ENCODE measurements at places on chromosomes 12 and 14. TPM values are rescaled to one million over a fixed set of nuclear protein-coding genes. Genes with fewer than 3 reads are reported as not detected.
A peak's percentile ranks its signal among the peaks of the same experiment; 100 is the strongest.

DNA sequence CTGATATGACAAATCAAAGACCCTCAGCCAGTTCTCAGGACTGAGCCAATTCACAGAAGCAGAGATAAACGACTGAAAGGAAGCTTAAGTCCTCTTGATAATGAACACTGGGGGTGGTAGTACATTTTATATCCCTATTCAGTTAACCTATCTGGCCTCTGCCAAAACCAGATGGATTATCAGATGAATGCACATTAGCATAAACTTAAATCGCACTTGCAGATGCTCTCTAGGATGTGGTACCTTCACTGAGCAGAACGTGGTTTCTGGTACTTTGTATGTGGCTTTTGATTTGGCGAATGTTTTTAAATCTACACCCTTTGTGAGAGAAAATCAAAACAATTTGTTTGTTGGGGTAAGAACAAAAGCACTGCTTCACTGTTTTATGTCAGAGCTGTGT, 21.1 kb upstream of the TAS2R14 start:
- H3K4me3 ChIP-seq = no peak overlapping the region
- H3K27me3 ChIP-seq = no peaks in the 10 kb centered on the region
- no peak overlapping the region for H3K27ac ChIP-seq

DNA sequence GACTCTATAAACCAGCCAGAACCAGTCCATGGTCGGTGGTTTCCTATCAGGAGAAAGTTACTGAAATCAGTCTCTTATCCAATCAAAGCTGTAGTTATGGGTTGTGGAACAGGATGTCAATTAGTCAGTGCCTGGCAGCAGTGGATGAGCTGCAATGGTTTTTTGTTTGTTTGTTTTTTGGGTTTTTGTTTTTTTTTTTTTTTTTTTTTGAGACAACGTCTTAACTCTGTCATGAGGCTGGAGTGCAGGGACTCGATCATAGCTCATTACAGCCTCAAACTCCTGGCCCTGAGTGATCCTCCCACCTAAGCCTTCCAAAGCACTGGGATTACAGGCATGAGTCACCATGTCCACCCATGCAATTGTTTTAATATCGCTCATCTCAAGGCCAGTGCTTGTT, 113.3 kb upstream of the CAND1 start:
- no peak for DNase-seq
- H3K27me3 ChIP-seq = no peaks in the 10 kb centered on the region
- no peak overlapping the region for H3K27ac ChIP-seq
- no peaks in the 10 kb centered on the region for H3K4me1 ChIP-seq
- no peak overlapping the region for H3K4me3 ChIP-seq
- H3K36me3 ChIP-seq = no peaks in the 10 kb centered on the region

DNA sequence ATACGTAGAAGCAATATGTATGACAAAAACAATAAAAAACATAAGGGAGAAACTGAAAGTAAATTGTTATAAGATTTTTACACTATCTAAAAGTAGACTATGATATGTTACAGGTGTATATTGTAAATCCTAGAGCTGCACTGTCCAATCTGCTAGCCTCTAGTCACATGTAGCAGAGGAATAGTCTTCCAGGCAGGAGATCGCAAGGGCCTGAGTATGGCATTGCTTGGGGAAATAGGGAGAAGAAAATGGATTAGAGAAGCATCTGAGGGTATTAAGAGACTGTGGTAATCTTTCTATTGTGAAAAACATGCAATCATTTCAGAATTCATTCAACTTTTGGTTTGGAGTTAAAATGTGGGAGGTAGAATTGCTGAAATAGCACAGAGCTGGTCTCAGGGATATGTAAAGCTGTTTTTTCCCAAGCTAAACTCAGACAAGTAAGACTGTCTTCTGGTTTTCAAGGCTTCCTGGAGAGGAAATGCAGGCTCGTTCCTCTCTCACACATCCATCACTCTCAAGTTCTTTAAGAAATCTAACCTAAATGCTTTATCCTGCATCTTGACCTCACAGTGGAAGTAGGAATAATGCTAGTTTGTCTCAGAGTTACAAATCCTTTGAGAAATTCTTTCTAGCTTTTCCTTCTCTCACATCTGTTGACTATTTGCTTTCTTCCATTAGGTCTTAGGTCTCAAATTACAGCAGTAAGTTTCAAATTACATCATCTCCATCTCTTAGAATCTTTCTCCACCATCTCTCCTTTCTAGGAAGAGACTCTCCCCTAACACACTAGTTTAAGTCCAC, 7.6 kb upstream of the CCDC184 start:
- H3K27ac ChIP-seq = no peak overlapping the region
- DNase-seq = no peak
- H3K4me3 ChIP-seq = no peak overlapping the region
- H3K36me3 ChIP-seq = no peaks in the 10 kb centered on the region
- H3K27me3 ChIP-seq = peaks cover 57% of the 10 kb centered on the region
- H3K4me1 ChIP-seq = peaks cover 12% of the 10 kb centered on the region

- H3K4me1 ChIP-seq = peaks cover 16% of the 10 kb centered on the region
- no peaks in the 10 kb centered on the region for H3K27me3 ChIP-seq
- peaks cover 11% of the 10 kb centered on the region for H3K36me3 ChIP-seq
- peak; percentile 30 for DNase-seq
- H3K4me3 ChIP-seq = peak overlapping the region; percentile 88
These were observed 458 bp downstream of the SSPN start for GRCh38 chr12:26195641-26196420.

DNA sequence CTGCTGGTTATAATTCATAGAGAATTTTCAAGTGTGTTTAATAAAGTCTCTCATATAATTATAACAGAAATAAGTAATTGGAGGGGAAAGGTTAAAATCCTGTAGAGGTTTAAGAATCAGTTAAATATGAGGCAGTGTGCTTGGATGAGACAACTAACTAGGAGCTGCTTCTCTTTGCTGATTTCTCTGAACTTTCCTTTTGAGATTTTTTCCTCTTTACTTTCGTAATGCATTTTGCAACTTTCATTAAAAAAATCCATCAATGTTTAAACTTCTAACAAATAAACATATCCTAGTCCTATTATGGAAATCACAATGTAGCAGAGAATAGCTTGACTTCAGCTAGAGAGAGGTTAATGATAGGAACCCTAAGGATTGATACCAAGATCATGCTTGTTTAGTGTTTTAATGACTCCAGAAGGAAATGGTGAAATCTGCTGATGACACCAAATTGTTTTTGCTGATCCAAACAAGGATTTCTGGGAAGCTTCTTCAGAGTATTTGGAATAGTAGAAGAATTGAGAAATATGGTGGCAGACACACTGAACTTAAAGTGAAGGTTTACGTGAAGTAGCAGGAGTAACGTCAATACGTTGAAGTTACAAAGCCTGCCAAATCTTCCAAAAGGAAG, 122.6 kb downstream of the RAD51B start:
- H3K4me3 ChIP-seq = no peak overlapping the region
- H3K4me1 ChIP-seq = peaks cover 41% of the 10 kb centered on the region
- no peaks in the 10 kb centered on the region for H3K27me3 ChIP-seq
- DNase-seq = no peak
- H3K36me3 ChIP-seq = no peaks in the 10 kb centered on the region
- H3K27ac ChIP-seq = no peak overlapping the region

- H3K27ac ChIP-seq = no peak overlapping the region
- H3K36me3 ChIP-seq = peaks cover 5% of the 10 kb centered on the region
- no peak for DNase-seq
- H3K27me3 ChIP-seq = no peaks in the 10 kb centered on the region
These were observed 16.3 kb upstream of the POLR3B start for GRCh38 chr12:106341086-106341877.

DNA sequence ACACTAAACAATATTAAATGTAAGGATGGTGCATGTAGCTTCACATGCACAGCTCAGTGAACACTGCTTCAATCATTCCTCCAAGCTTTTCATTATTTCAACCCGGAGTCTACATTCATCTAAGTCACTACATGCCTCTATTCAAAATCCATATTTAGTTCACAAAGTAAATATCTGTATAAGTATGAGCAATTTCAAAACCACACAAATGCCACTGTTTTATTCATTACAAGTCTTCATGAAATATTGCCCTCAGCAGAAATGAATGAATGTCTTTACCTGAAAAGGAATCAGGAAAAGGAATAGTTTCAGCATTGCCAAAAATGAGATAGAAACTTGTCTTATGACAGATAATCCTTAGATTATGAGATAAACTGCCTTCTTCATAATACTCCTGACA, 149.4 kb downstream of the SLC38A4 start:
- no peaks in the 10 kb centered on the region for H3K27me3 ChIP-seq
- no peak overlapping the region for H3K4me3 ChIP-seq
- no peaks in the 10 kb centered on the region for H3K36me3 ChIP-seq
- no peak for DNase-seq
- peaks cover 17% of the 10 kb centered on the region for H3K4me1 ChIP-seq
- no peak overlapping the region for H3K27ac ChIP-seq

- H3K27ac ChIP-seq = peak overlapping the region; percentile 26
- peaks cover 26% of the 10 kb centered on the region for H3K36me3 ChIP-seq
- H3K27me3 ChIP-seq = no peaks in the 10 kb centered on the region
- H3K4me3 ChIP-seq = no peak overlapping the region
These were observed 33.2 kb downstream of the ETNK1 start for GRCh38 chr12:22658214-22658613.

DNA sequence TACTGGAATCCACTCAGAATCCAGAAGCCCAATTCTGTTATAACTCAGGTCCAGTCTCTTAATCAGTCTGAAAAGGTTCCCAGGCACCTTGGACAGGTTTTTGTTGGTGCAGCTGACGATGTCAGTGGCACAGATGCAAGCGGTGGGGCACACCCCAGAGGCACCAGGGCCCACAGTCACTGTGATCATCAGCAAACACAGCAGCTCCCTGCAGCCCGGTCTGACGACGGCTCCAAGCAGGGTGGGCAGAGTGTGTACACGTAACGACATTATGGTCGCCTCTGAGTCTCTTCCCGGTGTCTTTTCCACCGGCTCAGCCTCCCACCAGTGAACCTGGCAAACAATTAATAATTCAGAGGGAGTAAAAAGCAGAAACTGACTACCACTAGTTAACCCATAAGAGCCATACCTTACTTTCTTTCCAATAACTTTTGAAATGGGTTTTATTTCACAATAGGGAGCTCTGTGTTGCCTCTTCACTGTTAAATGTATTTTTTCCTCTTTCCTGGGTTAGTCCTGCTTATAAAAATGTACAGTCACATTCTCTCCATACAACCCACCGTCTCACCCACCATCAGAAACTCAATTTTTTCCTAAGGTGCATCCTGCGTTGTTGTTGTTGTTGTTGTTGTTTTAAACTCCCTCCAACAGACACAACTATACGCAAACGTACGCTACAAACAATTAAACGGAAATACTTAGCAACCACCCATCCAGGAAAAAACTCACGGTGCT, 521 bp upstream of the PCED1B start:
- DNase-seq = peak; percentile 45
- H3K4me1 ChIP-seq = peaks cover 41% of the 10 kb centered on the region
- peaks cover 76% of the 10 kb centered on the region for H3K36me3 ChIP-seq
- H3K27ac ChIP-seq = peak overlapping the region; percentile 92
- H3K27me3 ChIP-seq = no peaks in the 10 kb centered on the region
- H3K4me3 ChIP-seq = peak overlapping the region; percentile 95

DNA sequence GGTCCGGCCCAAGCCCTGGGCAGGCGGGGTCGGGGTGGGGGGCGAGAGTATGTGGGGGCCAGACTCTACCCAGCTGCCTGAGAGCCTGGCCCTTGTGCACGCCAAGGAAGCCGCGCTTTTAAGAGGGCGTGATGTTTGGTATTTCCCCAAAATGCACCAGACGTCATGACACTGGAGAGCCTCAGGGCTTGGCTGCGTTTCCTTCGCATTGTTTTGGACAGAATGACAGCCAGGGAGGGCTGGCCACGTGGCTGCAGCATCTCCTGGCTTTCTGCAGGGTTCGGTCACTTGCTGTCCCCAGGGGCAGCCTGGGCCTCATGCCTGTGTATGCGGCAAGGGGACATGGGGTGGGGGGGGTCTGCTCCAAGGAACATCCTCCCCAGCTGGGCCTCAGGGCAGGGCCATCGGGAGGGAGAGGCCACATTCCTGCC, 16.1 kb upstream of the NUDT14 start:
- H3K4me1 ChIP-seq = peaks cover 20% of the 10 kb centered on the region
- no peak for DNase-seq
- no peak overlapping the region for H3K4me3 ChIP-seq
- no peaks in the 10 kb centered on the region for H3K36me3 ChIP-seq

Gene TOMM20L
- not detected for total RNA-seq

GRCh38 chr12:124558313-124558712, 9.1 kb downstream of the NCOR2 start:
- DNase-seq = no peak
- H3K27ac ChIP-seq = no peak overlapping the region
- no peaks in the 10 kb centered on the region for H3K27me3 ChIP-seq
- H3K4me1 ChIP-seq = peaks cover 21% of the 10 kb centered on the region
- H3K36me3 ChIP-seq = peaks cover 21% of the 10 kb centered on the region

GRCh38 chr14:78566859-78567172, 396.6 kb downstream of the NRXN3 start:
- no peak overlapping the region for H3K4me3 ChIP-seq
- no peaks in the 10 kb centered on the region for H3K4me1 ChIP-seq
- no peak overlapping the region for H3K27ac ChIP-seq
- no peak for DNase-seq

- H3K4me1 ChIP-seq = peaks cover 8% of the 10 kb centered on the region
- DNase-seq = no peak
- no peak overlapping the region for H3K4me3 ChIP-seq
These were observed 6.8 kb downstream of the ARL6IP4 start for GRCh38 chr12:122987086-122987951.

DNA sequence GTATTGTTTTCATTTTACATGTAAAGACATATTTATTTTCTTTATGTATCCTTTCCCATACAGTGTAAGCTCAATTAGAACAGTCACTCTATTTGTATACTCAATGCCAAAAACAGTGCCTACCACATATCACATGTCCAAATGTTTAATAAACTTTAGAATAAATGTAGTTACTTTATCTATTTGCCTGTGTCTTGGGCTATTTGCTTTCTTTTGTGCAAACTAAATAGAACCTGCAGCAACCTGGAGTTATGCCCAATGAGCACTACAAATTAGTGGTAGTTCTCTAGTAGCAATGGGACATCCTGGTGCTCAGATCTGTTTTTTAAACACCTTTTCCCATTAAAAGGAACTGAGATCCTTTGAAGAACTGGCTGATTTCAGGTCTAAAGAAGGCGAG, 186.7 kb downstream of the PPFIA2 start:
- H3K27me3 ChIP-seq = no peaks in the 10 kb centered on the region
- H3K36me3 ChIP-seq = no peaks in the 10 kb centered on the region
- no peak overlapping the region for H3K4me3 ChIP-seq
- H3K4me1 ChIP-seq = no peaks in the 10 kb centered on the region

GRCh38 chr12:102691773-102692555, 211.6 kb upstream of the IGF1 start:
- no peaks in the 10 kb centered on the region for H3K27me3 ChIP-seq
- peak overlapping the region; percentile 26 for H3K27ac ChIP-seq
- H3K36me3 ChIP-seq = no peaks in the 10 kb centered on the region
- H3K4me3 ChIP-seq = no peak overlapping the region
- DNase-seq = no peak

DNA sequence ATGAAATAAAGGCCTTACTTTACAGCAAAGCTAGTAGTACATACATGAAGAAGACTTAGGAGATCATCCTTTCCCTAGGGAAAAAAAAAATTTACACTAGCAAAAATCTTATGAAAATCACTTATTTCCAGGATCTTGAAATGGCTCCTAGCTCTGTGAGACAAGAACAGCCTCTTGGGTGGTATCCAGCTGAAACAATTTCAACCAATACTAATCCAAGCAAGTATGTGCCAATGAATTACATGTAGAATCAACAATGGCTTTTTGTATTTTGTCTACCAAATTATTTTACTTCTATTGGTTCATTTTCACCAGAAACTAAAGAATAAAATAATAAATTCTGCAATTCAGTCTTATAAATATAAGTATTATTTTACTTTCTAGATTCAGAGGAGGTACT, 2.7 kb upstream of the SLCO1A2 start:
- H3K36me3 ChIP-seq = no peaks in the 10 kb centered on the region
- no peak overlapping the region for H3K4me3 ChIP-seq
- no peak for DNase-seq
- H3K27ac ChIP-seq = no peak overlapping the region
- no peaks in the 10 kb centered on the region for H3K4me1 ChIP-seq

All from Calu3 (cell line).